Mesothelial cell of epicardium (in vitro differentiated cells): ENCODE measurements at places on chromosomes 5 and 9.

DNA sequence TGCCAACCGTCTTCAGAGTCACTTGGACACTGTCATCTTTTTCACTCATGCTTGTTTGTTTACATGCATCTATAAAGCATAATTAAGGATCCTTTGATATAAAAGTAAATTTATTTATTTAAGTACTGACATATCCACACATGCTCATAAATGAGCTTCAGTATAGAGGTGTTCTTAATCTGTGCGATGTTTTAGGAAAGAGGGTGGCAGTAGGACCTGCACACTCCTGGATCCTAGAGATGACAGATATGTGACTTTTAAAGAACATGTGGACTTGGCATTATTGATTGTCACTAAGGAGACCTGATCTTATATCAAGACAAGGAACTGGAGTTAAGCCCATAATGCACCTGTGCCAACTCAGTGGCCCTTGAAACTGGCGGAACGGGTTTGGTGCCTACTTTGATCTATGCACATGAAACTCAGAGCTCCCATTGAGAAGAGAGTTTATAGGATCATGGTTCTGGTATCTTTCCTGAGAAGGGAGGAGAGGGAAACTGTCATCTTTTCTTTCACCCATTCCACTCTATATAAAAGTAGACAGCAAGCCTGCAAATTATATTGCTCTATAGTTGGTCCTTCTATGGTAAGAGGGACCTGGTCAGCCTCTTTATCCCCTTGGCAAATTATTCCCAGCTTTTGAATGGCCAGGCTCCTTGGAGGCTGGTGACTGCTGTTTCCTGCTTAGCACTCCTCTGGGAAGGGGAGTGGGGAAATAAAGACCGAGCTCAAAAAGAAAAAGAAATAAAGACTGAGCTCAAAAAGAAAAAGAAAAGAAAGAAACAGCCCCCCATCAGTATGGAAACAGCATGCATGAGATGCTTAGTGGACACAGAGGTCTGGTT lies 57.8 kb upstream of the LIFR start:
- DNase-seq, result no peak

GRCh38 chr5:607541-608428 lies 4.4 kb upstream of the CEP72 start:
- no peak for DNase-seq

- no peak for DNase-seq
Measured at GRCh38 chr5:1093361-1093760, 18.5 kb downstream of the SLC12A7 start.

DNA sequence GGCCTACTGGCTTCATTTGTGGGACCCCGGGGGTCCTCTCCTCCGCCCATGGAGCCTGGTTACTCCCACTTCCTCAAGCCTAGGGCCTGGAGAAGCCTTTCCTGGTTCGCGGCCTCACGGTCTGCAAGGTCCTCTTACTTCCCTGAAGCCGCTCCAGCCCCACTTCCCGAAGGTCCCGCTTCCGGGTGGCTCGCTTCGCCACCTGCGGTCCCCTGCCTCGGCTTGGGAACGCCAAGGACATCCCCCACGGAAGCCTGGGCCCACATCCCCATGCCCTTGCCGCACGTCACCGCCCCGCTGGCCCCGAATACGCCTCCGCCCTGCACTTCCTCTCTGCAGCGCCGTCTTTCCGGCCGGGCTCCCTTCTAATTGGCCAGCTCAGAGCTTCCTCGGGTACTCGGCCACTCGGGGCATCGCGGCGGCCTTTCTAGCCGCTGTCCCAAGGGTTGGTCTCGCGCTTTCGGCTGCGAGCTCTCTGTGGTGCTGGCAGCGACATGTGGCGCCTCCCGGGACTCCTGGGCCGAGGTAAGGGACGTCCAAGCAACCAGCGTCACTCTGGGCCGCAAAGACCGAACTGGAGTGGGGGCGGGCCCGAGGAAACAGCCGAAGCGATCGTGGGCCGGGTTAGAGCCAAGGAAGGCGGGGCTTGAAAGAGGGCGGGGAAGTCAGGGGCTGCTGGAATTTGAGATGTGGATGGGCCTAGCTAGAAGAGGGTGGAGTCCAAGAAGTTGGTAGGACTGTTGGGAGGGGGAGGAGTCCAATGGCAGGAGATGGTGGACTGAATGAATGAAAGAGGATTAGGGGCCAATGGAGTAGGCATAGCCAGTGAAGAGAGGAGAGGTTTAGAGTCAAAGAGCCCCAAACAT lies at the start of gene DELE1:
TSS of gene DELE1 (plus strand) at position 424 of the 866 bp plus-strand sequence. CDS start at position 495, 71 bp downstream.
- peak; percentile 78 for DNase-seq

DNA sequence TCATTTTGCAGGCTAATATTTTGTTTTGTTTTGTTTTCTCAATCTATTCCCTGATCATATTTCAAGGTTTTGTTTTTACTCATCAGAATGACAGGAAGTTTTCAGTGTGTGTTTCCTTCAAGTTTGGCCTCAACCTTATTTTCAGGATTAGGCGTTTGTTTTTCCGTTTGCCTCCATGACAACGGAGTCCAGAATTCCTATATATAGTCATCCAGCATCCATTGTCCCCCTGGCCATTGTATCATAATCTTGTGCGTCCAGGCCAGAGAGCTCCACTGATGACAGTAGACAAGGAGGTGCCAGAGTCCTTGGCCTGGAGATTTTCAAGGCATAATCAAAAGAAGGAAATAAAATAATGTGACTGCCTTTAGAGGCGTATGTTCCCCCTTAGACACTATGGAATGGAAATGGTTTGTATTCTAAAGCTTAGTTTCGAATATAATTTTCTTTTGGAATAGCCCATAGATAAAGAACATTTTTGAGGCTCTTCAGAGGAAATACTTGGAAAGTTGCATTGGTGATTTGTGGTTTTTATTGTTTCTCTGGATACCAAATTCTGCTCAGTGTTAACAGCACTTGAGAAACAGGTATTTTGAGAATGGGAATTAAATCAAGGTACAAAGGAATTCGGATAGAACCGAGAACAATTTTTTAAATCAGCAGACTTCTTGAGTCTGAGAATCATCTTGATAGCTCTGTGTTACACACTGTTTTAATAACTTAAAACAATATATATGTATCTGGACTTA lies 99.8 kb downstream of the ZNF462 start:
- DNase-seq, result no peak
